ENCODE measurements at places on chromosomes 3 and 15.

DNA sequence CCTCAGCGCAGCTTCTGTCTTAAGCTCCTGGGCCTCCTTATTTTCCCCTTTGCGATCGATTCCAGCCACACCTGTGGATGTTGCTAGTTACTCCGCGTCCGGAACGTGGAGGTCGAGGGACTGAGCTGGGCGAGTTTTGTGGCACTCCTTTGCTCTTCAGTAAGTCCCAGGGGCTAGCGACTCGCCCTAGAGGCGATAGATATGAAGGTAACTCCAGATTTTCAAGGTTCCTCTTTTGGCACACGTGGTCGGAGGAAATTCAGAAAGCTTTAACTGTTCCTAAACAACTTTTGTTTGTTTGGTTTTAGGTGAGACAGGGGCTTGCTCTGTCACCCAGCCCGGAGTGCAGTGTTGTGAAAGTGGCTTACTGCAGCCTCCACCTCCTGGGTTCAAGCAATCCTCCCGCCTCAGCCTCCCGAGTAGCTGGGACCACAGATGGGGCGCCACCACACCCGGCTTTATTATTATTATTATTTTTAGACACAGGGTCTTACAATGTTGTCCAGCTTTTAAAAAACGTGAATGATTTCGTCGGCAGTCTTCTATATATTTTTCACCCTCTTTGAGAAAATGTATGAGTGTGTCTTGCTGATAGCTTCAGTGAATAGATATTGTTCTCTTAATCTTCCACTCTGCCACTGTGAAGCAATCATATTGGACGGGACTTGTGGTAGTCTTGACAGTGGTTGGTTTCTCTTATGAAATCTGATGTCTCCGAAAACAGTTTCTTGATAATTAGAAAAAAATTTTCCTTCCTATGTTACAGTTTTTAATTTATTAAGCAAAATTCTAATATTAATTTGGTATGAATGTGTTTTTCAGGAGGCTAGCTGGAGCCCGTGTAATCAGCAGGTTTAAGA lies 785 bp downstream of the MFSD1 start:
- peak; percentile 5 for DNase-seq

- no peak for DNase-seq
Measured at GRCh38 chr3:77460326-77460725, 420.4 kb downstream of the ROBO2 start.

GRCh38 chr3:183862610-183863009 lies 22.1 kb downstream of the PARL start:
- DNase-seq: no peak

GRCh38 chr3:195467641-195468390 lies 25.0 kb upstream of the ACAP2 start:
- DNase-seq: no peak

DNA sequence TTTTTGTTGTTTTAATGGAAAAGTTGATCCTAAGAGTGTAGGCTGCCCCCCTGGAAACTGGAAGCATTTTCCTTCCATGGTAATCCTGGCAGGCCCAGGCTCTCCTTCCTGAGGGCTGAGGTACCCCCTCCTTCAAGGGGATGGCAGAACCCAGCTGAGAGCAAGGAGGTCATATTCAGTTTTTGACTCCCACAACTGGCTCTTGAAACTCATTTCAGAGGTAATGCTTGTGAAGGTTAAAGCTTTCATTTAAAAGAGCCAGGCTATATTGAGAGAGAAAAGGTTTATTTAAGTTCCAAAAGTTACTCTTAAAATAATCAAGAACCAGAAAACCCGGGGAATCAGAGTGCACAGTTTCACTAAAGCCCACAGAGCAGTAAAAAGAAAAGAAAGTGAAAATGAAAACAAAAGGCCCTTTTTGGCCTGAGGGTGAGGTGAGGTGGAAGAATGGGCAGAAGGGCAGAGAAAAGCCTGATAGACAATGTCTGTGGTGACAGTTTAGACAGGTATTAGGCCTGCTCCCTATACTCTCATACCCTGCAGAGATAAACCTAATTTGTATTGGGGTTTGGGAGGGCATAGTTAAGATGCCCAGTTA lies 47.0 kb upstream of the RBP1 start:
- no peak for DNase-seq

DNA sequence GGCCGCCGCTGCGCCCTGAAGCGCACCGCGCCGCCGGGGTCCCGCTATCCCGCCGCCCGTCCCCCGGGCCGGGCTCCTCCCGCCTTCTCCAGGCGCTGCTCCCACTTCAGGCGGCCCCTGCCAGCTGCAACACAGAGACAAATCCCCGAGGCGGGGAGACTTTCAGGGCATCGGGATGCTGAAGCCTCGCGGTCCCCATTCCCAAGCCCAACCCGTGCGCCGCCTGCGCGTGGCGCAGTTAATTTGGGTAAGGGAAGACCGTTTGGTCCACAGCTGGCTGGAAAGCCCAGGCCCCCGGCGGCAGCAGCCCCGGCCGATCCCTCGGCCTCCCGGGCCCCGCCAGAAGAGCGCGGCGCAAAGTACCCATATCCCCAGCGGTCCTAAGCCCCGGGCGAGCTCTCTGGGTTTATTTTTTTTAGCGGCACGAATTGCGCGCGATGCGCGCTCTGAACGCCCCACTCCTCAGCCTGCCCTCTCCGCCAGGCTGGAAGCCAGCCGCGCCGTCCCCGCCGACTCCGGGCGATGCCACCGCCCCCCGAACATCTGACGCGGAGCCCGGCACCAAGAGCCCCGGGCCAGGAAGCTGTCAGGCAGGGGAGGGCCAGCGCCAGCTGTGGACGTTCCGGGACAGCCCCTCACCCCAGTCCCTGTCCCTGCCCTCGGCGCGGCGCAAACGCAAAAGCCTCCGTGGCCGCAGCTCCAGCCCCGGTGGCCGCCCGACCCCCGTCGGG lies 517 bp downstream of the FBN1 start:
- DNase-seq: no peak

Data from stimulated activated CD4-positive, alpha-beta T cell treated with anti-CD3 and anti-CD28 coated beads, Interleukin-12 subunit alpha, Interleukin-12 subunit beta, amount 100 ng/mL, for 4 hours (primary cell).